ENCODE measurements at places on chromosomes 1 and 21.
A peak's percentile ranks its signal among the peaks of the same experiment; 100 is the strongest.

GRCh38 chr1:69834336-69834735 lies 266.6 kb downstream of the LRRC7 start:
- DNase-seq: no peak

DNA sequence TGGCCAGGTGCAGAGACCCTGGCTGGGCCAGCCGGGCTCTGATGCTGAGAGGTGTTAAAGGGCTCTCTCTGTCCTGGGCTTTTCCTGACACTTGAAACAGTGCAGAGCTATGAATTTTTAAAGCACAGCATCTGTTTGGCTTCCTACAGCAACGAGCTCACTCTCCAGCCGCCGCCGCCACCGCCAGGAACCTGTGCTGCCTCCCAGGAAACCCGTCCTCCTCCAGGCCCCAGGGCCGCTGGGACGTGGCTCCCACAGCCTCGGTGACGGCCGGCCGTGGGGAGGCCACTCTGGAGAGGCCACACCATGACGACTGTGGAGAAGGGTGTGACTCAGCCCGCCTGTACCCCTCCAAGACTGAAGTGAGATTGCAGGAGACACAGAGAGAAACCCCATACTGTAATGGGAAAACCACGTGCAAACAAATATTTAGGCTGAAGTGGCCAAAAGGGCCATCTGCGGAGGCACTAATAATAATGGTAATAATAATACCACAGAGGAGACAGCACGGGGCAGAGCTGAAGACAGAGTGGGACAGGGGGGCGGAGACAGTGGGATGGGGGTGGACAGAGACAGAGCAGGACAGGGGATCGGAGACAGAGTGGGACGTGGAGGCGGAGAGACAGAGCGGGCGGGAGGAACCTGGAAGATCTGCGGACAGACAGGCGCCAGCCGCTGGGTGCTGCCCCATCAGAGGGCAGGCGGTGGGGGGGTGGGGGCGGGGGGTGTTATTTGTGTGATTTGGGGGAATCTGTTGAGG lies 139.2 kb downstream of the CASZ1 start:
- no peak for DNase-seq

GRCh38 chr1:245684571-245684970 lies 529.8 kb downstream of the KIF26B start:
- no peak for DNase-seq

DNA sequence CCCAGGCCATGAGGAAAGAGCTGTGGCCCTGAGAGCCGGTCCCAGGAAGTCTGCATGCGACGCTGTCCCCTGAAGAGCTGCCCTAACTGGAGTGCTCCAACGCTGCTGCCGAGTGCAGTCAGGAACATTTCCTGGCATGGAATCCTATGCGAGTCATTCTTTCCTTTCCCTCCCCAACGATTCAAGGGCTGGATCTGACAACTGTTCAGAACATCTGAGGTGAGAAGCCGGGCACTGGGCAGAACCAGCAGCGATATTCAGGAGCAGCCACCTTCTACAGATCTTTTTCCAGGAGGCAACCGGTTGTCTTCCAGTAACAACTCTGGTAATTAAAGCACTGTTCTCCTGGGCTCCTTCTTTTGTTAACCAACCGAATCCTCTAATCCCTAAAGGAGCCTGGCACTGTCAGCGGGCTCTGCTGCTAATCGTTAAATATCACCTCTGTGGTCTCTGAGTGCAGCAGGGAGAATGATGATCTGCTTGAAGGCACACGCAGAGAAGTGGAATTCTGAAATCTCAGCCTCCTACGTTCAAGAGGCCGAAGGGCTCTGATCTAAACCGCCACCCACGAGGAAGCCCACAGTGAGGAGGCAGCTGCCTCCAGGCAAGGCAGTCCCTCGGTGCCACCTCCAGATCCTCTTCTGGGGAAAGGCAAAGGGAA lies 55.8 kb downstream of the SLC45A1 start:
- DNase-seq: peak; percentile 87

DNA sequence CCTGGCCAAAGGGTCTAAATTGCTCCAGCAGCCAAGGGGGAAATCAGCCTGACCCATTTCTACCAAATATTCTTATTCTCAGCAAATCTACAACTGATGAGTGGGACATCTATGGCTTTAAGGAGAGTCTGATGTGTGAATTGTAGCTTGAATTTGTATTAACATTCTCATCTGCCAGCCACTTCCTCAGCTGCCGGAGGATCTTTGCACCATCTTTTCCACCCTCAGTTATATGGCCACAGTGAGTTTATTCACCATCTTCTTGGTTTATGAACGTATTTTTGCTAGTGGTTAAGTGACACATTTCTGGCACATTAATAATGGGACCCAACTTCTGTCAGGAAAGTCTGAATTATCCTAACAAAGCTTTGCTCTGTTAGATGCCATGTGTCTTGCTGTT lies 69.6 kb downstream of the COLGALT2 start:
- DNase-seq: no peak

DNA sequence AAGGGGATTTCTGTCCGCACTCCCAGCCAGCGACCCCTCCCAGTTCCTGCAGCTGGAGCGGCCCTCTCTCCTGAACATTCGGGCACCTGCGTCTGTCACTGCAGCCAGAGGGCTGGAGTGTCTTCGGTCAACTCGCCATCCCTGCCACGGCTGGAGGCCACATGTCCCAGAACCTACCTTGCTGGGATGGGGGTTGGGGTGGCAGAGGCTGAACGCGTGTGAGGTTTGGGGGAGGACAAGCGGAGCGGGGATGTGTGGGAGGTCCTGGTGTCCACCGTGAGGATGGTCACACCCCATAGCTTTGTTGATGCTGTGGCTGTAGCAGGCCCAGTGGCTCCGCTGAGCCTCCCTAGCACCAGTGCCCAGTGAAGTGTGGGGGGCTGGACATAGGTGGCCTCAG lies 14.8 kb upstream of the C1orf174 start:
- no peak for DNase-seq

DNA sequence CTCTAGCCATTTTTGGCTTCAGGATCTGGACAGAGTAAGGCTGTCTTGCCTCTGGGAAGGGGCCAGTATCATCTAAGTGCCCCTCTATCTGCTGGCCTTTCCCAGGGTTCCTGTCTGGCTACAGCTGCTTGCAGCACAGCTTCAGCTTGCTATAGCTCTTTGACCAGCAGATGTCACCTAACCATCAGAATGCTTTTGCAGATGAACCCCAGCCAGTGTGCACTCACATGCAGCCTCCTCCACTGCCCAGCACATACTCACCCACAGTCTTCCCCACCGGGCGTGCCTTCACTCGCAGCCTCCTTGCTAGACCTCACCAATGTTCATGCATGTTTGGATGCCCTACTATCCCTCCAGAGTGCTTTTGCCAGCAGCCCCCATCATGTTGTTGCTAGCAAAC lies 769.0 kb downstream of the BRINP3 start:
- no peak for DNase-seq

DNA sequence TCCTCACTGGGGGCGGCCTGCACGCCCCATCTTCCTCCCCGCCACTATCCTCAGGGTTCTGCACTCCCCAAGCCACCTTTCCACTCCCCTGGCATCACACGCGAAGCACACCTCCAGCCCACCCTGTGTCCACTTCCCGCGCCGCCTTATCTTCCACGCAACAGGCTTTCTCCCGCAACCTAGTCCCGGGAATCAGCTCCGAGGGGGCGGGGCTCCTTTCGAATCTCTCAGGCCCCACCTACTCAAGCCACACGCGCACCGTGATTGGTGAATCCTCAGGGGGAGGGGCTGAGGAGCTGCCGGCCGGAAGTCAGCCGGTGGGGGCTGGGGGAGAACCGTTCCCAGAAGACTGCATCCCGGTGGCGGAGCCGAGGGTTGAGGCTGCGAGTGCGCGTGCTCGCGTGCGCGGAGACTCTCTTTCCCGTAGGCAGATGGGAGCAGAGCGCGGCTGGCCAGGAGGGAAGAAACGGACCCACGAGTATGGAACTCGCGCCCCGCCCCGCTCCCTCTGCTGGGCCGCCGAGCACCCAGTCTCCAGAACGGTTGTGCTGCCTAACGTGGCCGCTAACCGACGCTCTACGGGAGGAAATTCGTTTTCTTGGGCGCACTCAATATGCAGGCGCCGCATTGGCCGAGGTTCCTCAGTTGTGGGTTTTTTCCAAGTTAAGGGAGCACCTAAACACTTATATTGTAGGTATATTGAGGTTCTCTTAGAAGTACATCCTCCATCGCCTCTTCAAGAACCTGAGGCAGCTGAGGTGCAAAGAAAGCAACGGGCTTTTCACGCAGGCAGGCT lies at the start of gene PSRC1:
Gene PSRC1, minus strand, starts transcription at position 194 of the 796 bp plus-strand sequence.
- DNase-seq: peak; percentile 90

DNA sequence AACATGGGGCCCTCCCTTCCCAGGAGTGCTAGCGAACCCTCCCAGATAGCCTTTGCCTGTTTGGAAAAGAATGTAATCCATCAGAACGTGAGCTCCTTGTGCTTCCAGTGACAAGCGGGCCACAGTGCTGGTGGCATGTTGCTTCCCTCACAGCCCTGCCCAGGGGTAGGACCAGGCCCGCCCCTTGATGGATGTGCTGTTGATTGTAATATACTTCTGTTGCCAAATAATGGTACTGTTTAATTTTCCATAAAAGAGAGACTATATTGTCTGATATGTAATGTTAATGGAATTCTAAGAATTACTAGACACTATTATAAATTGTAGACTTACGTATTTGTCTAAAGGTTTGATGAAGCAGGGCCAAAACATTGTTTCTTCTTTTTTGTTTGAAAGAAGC lies 16.4 kb downstream of the ATP5PO start:
- DNase-seq: no peak

DNA sequence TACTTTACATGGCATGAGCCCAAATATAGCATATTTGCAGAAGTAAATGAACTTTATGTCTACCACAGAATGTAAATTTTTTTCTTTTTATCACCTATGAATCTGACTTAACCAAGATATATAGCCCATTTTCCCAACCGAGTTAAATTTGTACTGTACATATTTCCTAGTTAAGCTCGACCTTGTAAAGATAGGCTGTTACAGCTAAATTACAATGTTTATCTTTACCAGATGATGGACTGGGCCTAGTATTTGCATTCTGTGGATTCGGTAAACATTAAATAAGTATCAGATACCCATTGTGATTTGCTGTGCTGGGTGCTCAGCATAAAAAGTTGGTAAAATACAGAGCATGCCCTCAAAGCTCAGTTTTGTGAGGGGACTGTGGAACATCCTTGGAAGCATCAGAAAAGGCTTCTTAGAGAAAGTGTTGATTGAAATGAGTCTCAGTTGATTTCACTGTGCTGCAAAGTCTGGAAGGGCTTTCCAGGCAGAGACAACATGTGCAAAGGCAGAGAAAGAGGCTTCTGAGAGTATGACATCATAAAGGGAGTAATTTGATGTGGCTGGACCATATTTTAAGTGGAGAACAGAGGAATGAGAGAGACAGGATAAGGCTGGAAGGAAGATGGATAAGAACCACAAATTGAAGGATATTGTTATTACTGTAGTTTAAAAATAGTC lies 27.4 kb downstream of the MORC3 start:
- DNase-seq: no peak

GRCh38 chr1:46819335-46819734 lies 20.5 kb downstream of the CYP4B1 start:
- no peak for DNase-seq

DNA sequence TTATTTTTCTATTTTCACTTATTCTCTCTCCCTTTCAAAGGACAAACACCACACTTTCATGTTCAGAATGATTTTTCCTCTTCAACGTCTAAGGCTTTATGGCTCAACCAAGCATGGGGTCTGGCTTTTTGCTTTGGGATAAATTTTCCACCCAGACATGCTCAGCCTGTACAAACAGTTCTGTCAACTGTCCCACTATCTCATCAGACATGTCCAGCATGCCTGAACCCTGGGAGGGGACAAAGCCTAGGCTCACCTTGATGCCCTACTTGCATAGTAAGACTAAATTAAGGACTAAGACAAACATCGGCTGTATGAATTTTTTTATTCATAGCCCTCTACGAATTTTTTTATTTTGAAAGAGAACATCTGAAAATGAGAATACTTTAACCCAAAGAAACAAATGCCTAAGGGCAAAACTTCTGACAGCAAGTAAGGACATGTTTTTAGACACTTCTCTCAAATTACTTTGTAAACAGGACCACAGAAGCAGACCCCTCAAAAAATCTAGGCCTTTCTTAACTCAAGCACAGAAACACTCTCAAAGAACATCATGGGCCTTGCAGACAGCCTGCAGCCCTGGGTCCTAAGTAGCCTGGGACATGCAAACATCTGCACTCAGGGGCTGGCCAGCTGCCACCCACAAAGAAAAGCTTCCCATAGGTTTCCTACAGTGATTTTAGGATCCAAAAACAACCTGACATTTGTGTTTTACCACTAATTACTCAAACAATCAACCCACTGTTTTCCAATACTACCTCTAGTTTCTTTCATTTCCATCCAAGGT lies 72.3 kb upstream of the PALMD start:
- no peak for DNase-seq

DNA sequence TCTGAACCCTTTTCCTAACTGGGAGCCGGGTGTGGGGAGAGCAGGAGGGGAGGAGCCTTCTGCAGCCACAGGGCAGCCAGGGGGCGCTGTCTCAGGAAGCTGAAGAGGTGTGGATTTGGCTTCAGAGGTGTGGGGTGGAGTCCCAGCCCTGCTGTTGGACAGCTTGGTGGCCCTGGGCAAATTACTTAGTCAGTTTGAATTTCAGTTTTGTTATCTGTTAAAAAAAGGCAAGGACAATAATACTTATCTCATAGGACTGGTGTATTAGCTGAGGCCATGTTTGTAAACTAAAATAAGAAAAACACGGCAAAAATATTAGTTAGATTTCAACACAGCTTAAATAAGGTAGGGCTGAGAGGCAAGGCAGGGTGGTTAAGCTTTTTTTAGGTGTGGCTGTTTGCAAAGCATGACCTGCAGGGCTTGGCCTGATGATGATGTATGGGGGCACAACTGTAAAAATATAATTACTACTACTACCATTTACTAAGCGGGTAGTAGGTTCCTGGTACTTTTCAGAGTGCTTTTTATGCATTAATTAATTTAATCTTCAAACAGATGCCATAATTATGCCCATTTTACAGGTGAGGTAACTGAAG lies 111.8 kb downstream of the PLXNA2 start:
- DNase-seq: peak; percentile 64

DNA sequence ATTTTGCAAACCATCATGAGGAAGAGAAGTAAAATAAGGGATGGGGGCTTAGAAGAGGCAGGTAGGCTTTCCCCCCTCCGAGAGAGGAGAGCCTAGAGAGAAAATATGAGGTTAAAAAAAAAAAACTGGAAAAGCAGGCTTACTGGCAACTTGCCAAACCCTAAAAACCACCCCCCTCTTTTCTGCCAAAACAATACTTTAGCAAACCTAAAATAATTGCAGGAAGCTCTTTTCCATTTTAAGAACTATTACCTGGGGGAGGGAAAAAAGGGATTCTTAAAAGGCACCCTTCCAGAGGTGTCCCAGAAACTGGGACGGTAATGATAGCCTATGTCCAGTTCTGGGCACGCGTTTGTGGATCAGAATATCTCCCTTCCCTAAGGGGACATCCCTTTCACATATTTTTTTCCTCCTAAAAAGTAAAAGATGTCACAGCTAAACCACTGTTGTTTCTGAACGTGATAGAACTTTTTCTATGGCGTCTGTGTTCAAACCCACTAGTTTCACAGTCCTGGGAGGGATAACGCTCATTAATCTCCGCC lies 1.1 kb upstream of the NFIA start:
- DNase-seq: no peak

- peak; percentile 50 for DNase-seq
Measured at GRCh38 chr1:52033190-52034049, at the start of gene KTI12. TSS of gene KTI12 (minus strand) at chr1:52033810. CDS start at chr1:52033761, 49 bp downstream.
